ENCODE measurements at places on chromosomes 5 and 9.

DNA sequence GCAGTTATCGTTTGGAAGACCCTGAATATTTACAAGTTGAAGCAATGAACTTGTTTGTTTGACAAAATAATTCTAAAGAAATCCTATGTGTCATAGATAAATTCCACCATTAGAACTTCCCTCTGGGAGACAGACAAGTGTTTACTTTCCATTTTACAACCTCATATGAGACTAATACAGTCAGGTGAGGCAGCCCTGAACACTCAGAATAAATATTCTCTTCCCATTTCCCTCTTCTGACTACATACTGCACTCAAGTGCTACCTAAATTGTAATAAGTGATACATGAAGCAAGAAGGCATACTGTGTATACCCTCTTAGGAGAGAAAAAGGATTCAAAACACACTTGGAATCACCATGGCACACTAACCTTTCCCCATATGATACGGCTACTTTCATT lies 6.8 kb downstream of the RASEF start:
- no peak for DNase-seq

DNA sequence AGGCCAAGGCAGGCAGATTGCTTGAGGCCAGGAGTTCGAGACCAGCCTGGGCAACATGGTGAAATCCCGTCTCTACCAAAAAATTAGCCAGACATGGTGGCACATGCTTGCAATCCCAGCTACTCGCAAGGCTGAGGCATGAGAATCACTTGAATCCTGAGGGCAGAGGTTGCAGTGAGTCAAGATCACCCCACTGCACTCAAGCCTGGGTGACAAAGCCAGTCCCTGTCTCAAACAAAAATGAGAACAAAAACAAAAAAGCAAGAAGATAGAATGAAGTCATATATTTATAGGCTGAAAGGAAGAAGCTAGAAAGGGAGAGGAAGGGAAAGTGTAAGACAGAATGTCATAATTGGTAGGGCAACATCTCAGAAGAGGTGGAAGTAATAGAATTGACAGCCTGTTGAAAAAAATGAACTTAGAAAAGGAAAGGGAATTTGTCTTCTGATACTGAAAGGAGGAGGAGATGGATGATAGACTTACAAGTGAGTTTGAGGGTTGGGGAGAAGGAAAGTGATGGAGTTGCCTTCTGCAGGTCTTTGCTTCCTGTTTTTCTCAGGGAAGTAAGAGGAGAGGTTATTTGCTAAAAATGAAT lies 32.2 kb downstream of the CARD6 start:
- no peak for DNase-seq

DNA sequence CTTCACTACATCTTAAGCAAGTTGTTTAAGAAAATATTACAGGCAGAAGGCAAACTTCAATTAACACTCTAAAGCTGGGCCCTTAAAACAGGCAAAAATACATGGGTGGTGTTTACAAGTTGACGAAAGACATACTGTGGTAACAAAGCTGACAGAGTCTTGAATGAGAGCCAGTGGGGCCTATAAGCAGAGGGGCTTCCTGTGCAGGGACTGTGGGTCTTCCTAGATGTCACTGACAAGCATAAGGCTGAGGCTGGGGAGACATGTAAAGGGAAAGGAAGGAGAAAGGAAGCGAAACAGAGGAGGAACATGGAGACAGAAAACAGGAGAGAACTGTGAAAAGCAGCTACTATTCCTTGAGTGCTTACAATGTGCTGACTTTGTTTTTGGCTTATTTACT lies 308.0 kb upstream of the RPS23 start:
- DNase-seq: no peak

- DNase-seq: no peak
These were observed 111.8 kb upstream of the OTULINL start for GRCh38 chr5:14469551-14470377.

- no peak for DNase-seq
These were observed 610.4 kb upstream of the MEF2C start for GRCh38 chr5:89493414-89493813.

GRCh38 chr9:121557581-121558447 lies 58.2 kb upstream of the GGTA1 start:
- DNase-seq: peak; percentile 26

DNA sequence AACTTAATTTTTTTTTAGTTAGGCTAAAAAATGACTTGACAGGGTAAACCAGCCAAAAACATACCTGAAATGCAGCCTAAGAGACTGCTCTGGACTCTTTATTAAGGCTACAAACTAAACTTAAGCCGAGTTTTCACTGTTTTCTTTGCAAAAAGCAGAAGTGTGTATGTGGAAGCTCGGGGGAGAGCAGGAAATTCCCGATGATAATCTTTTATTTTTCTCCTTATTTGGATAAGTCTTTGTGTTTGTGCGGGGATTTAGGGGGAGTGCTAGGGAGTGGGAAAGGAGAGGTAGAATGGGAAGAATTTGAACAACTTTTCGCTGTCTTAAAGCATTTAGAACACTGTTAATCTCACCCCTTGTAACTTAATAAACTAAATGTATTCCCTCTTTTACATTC lies 30.7 kb upstream of the GPR21 start:
- no peak for DNase-seq

DNA sequence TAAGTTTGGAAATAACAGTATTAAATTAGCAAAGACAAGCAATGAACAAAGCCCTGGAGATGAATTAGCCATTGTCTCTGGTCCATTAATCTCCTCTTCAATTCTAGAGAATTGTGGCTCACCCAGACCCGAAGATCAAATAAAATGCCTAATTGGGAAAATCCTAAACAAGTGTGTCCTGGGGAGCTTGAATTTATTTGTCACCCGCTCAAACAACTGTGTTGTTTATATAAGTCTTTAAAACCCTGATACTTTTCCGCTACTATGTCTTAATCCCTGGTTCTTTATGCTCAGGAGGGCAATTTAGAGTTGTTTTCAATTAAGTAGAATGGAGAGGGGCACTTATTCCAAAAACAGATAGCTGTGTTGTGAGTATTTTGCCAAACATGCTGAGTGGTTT lies 128.4 kb downstream of the ANXA1 start:
- DNase-seq: no peak

- no peak for DNase-seq
These were observed at the start of gene AFAP1L1 for GRCh38 chr5:149271716-149272563. Gene AFAP1L1, plus strand, starts transcription at chr5:149271859. Its CDS starts 110 bp downstream, at chr5:149271969.

- DNase-seq: no peak
These were observed 41.2 kb downstream of the THBS4 start for GRCh38 chr5:80076131-80077050.

- no peak for DNase-seq
These were observed 238.1 kb downstream of the GAS1 start for GRCh38 chr9:86708918-86709835.

GRCh38 chr9:133637451-133638055 lies 1.4 kb downstream of the DBH start:
- DNase-seq: no peak

GRCh38 chr5:135160036-135160675 lies 126.1 kb upstream of the PITX1 start:
- DNase-seq: no peak

- DNase-seq: peak; percentile 78
These were observed 139.8 kb downstream of the MPDZ start for GRCh38 chr9:13139641-13140171.

GRCh38 chr5:134003064-134003816 lies 1.5 kb downstream of the VDAC1 start:
- no peak for DNase-seq

DNA sequence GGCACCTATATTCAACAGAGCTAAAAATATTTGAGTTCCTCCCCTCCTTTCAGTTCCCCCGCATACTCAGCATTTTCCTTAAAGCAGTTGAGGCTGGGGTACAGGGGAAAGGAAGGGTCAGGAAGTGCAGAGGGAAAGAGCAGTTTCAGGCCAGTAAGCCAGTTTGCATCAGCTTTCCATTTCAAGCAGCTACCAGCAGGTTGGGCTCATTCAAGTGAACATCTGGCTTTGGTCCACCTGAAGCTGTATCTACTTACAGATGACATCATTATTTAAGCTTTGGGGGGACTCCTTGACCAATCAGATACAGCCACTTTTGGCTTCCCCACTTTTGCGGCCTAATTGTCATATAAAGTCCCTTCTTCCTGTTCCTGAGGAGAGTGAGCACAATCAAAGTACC lies 8.2 kb upstream of the ACO1 start:
- no peak for DNase-seq

DNA sequence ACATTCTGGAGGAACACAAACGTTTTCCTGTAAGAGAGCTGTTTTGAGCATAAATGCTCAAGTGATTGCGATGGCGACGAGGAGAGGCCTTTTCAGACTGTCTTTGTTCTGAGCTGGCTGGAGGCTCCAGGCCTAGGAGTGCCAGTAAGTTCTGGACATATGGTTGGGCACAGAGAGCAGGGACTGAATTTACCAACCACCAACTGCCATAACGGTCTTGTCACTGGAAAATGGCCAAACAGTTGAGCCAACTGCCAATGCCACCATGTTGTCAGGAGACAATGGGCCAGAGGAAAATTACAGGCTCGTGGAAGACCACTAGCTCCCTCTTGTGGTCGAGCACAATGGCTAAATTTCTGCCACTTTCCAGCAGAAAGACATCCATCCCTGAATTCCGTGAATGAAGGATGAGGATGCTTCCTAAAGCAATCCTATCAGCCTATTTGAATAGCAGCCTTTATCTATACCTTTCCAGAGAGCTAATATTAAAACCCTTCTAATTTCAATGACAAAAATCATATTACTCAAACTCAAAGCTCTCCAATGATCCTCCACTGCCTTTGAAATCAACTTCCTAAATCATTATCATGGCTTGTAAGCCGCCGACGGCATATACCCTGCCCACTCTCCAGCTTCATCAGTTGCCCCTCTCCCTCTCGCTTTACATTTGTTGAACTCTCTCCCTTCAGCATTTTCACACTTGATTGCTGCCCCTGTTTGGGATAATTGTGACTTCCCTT lies 66.9 kb upstream of the GLIS3 start:
- peak; percentile 18 for DNase-seq

DNA sequence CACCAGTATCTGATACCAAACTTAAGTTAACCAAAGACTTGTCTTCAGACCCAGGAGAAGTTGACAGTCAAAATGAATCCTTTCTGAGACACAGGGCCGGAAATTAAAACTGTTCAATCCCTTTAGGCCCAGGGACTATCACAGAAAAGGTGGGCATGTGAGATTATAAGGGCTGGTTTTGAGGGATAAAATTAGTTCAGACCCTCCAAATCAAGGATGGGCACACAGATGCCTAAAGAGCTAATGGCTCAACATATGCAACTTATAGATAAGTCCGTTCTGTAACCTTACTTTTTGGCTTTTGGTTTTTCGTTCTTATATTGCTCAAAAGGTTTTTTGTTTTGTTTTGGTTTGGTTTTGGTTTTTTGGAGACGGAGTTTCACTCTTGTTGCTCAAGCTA lies 129.6 kb upstream of the ABCA1 start:
- no peak for DNase-seq

- DNase-seq: no peak
These were observed 4.2 kb upstream of the BSPRY start for GRCh38 chr9:113345190-113345589.

DNA sequence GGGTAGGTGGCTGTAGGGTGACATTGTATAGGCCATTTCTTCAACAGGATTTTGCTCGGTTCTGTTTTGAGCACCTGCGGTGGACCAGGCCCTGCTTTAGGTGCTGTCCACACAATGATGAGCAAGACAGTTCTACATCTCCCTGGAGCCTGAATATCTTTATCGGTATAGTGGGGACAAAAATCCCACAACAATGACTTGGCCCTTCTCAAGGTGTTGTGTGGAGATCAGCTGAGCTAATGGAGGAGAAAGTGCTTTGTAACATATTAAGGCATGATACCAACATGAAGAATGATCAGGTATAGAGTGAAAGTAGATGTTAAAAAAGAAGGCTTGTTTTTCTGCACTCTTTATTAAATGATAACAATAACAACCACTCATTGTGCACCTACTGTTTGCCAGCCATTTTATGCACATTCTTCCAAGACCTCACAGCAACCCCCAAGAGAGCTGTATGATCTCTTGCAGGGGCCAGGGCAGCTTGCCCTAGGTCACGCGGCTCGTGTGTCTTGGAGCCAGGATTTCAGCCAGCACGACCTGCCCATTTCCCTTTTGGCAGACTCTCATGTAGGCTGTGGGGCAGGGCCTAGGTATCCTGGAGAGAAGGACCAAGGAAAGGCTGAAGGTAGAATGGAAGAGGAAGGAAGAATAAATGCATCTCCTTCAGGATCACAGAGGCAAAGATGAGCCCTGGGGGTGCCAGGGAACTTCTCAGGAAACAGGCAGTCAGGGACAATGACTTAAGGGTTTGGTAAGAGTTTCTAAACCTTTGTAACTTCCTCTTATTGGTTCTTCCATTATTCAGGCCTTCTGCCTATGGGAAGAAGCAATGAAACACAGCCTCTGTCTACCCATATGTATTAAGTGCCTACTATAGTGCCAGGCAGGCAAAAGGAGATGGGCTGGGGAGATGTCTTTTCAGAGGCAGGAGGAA lies 50.0 kb upstream of the PPARGC1B start:
- DNase-seq: no peak

- no peak for DNase-seq
These were observed 37.1 kb downstream of the CAST start for GRCh38 chr5:96699186-96699820.

GRCh38 chr9:88776717-88777497 lies 214.4 kb upstream of the S1PR3 start:
- DNase-seq: peak; percentile 85

DNA sequence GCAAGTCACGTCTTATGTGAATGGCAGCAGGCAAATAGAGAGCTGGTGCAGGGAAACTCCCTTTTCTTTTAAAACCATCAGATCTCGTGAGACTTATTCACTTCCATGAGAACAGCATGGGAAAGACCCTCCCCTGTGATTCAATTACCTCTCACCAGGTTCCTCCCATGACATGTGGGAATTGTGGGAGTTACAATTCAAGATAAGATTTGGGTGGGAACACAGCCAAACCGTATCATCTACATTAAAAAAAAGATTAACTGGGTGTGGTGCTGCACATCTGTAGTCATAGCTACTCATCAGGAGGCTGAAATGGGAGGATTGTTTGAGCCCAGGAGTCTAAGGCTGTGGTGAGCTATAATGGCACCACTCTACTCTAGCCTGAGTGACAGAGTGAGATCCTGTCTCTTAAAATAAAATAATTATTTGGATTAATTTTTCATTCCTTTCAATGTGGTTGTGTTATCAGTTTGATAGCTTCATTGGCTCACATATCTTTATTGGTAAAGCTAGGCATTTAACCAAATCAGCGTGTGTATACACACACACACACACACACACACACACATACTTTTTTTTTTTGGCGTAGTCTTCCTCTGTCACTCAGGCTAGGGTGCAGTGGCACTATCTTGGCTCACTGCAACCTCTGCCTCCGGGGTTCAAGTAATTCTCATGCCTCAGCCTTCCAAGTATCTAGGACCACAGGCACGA lies 21.8 kb downstream of the DENND4C start:
- DNase-seq: no peak

DNA sequence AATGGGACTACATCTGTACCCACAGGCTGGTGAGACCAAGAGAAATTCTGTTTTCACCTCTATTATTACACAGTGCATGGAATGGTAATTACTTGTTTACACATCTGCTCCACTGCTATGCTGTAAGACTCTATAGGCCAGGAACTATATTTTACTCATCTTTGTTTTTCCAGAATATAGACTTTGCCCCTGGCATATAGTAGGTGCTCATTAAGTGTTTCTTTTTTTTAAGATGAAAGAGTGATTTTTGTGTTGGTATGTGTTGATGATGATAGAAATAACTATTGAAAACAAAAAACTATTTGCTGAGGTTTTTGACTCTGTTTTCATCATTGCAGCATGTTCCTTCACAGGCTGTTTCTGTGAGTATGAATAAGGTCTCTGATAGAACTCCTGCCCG lies 294.7 kb downstream of the CSNK1G3 start:
- no peak for DNase-seq
